ENCODE measurements at places on chromosomes 1 and 21.

GRCh38 chr21:38367646-38368045, 110.9 kb downstream of the KCNJ15 start:
- no peak for DNase-seq

DNA sequence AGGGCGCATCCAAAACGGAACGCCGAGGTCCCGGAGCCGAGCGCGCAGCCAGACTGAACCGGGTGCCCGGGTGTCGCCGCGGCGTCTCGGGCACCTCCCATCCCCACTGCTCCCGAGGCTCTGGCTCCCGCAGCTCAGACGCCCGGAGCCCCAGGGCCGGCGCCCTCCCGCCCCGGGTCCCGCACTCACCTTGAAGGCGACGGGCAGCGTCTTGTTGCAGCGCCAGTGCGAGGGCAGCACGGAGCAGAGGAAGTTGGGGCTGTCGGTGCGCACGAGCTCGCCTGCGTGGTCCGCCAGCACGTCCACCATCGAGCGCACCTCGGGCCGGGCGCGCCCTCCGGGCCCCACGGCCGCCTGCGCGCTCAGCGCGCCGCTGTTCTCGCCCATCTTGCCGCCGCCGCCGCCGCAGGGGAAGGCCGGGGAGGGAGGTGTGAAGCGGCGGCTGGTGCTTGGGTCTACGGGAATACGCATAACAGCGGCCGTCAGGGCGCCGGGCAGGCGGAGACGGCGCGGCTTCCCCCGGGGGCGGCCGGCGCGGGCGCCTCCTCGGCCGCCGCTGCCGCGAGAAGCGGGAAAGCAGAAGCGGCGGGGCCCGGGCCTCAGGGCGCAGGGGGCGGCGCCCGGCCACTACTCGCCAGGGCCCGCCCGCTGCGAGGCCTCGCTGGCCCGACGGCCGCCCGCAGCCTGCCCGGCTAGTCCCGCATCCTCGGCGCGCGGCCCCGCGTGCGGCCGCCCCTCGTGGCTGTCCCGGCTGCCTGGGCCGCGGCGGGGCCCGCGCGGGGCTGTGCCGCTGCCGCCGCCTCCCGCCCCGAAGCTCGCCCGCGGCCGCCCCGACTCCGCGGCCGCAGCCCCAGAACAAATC, 447 bp downstream of the RUNX3 start:
- no peak for DNase-seq

DNA sequence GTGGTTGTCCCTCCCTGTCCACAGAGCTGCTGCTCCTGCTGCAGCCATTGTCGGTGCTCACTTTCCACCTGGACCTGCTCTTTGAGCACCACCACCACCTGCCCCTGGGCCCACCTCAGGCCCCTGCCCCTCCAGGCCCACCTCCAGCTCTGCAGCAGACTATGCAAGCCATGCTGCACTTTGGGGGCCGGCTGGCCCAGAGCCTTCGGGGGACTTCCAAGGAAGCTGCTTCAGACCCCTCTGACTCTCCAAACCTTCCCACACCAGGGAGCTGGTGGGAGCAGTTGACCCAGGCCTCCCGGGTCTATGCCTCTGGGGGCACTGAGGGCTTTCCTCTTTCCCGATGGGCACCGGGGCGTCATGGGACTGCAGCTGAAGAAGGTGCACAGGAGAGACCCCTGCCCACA, 5.9 kb downstream of the RUSC1 start:
- no peak for DNase-seq

GRCh38 chr1:205444931-205445645, 10.8 kb downstream of the BLACAT1 start:
- no peak for DNase-seq

GRCh38 chr1:84936116-84936810, 43.3 kb upstream of the LPAR3 start:
- DNase-seq = peak; percentile 70

GRCh38 chr1:77670330-77670729, 12.1 kb downstream of the ZZZ3 start:
- DNase-seq = no peak

GRCh38 chr1:2204415-2205190, 10.0 kb upstream of the FAAP20 start:
- no peak for DNase-seq

DNA sequence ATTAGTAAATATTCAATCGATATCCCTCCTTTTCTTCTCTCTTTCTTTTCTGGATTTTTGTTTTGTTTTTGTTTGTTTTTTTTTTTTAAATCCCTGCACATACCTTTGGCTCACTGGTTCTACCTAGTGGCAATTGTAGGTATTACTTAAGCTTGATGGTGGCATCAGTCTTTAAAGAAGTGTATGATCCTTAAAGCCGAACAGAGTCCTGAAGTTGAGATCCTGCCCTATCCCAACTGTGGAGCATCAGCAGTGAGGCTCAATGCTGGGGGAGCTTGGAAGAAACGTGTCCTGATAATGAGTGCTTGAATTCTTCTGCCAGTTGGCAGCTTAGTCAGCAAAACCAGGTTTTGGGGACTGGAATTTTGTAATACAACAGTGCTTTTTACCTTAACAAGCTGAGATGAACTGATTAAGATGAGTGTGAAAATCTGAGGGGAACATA, 60.8 kb downstream of the FASLG start:
- peak; percentile 78 for DNase-seq

- peak; percentile 94 for DNase-seq
These were observed 207.4 kb upstream of the RUNX1 start for GRCh38 chr21:35256468-35256988.

GRCh38 chr1:63877816-63878215, 104.0 kb downstream of the ROR1 start:
- DNase-seq = no peak

GRCh38 chr1:157975228-157975950, 18.1 kb upstream of the KIRREL1 start:
- DNase-seq = no peak

DNA sequence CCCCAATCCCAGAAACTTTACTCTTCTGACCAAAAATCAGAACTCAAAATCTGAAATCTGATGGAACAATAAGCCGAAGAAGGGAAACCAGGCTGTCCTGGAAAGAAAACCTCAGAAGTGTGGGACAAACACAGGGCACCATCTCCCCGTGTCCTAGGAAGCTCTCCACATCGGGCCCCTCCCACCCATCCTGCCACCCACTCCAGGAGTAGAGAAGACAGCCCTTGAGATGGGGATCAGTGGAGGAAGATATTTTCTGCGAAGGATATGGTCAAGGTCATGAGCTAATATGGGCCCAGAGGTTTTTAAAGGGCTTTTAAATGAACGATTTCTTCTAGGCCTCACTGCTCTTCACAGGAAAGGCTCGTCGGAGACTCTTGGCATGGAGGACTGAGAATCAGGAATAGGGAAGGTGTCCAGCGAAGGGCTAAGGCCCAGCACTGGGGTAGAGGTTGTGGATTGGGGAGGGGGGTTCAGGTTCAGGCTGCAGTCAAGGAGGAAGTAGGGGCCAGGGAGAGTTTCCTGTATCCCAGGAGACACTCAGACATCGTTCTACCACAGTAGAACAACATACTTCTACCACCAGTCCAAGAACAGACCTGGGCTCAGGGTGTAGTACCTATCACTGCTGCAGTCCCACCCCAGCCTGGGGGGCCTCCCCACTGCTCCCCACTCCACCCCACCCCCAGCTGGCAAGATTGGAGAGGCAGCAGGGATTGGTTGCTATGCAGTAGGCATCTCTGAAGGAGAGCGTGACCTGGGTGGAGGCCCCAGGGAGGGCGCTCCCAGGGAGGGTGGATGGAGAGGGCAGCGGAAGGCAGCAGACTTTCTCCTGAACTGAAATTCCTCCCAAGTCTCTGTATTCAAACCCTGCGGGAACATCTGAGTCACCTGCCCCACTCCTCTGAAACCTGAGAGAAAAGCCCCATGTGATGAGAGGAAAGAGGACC, 1.2 kb upstream of the S100A5 start:
- no peak for DNase-seq

DNA sequence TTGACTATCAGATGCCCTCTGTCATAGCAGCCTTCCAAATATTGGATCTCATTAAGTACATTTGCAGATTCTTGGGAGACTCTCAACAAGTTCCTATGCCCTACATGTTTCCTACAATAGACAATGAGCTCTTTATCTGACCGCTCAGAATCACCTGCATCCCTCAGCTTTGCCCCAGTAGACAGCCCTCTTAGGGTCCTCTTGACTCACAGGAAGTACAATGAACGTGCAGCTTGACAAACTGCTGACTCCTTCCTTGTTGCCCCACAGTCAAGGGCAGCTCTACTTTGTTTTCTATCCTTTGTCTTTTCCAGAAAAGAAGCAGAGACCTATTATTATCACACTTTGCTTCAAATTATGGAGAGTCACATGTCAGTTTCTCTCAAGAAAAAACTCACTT, 27.6 kb downstream of the SLC44A5 start:
- DNase-seq = peak; percentile 1

DNA sequence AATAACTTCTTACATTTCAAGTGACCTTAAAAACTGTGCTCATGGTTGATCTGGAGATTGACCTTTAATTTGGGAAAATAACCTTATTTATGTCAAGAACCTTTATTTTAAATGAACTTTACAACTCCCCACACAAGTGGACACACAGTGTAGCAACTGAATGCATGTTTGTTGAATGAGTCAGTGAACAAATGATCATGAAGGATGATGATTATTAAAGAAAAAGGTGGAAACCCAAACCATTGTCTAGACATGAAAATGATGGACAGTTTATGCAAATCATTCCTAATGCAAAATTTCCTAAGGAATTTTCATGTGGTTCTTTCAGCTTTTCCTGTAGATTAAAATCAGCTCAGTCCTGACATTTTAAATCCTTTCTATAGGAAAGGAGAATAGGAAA, 439.8 kb upstream of the RUNX1 start:
- DNase-seq = no peak
